Suppressor macrophage treated with lipopolysaccharide for 1 hour (primary cell): ENCODE measurements at places on chromosomes 7 and 10.
A peak's percentile ranks its signal among the peaks of the same experiment; 100 is the strongest.

DNA sequence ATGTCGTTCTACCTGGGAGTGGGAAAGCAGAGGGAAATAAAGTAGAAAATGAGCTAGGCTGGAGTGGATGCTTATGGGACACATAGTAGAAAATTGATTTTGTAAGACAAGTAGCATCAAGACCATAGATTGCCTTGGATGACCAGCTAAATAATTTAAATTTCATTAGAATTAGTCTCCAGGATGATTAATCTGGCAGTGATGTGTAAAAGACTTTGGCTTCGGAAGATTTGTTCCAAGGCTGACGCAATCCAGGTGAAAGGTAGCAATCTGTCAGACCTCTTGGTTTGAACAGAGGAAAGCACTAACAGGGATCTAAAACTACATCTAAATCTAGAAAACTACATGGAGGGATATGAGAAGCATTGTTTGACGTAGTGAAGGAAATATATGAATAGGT lies 236.5 kb downstream of the ARL4A start:
- no peak for DNase-seq

- DNase-seq = peak; percentile 74
These were observed 77.9 kb downstream of the CCNY start for GRCh38 chr10:35413985-35414861.

DNA sequence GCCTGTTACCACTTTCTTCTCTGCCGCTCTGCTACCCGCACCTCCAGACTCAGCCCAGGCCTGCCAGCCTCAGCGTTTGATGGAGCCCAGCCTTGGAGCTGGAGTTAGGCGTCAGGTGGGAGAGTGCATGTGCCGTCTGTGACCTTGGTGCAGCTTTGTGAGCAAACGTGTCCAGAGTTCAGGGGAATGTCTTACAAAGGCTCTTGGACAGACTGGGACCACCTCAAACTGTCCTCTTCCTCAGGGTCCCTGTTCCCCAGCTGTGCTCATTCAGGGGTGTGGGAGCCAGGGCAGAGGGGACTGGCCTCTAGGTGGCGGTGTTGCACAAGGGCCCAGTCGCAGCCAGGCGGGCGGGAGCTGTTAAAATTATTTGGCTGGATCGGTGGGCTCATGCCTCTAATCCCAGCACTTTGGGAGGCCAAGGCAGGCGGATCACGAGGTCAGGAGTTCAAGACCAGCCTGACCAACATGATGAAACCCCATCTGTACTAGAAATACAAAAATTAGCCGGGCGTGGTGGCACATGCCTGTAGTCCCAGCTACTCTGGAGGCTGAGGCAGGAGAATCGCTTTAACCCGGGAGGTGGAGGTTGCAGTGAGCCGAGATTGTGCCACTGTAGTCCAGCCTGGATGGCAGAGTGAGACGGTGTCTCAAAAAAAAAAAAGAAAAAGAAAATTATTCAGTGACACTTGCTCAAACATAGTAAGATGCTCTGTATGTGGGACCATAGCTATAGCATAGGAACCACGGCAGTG lies 89.2 kb downstream of the ADCY1 start:
- DNase-seq = peak; percentile 40

DNA sequence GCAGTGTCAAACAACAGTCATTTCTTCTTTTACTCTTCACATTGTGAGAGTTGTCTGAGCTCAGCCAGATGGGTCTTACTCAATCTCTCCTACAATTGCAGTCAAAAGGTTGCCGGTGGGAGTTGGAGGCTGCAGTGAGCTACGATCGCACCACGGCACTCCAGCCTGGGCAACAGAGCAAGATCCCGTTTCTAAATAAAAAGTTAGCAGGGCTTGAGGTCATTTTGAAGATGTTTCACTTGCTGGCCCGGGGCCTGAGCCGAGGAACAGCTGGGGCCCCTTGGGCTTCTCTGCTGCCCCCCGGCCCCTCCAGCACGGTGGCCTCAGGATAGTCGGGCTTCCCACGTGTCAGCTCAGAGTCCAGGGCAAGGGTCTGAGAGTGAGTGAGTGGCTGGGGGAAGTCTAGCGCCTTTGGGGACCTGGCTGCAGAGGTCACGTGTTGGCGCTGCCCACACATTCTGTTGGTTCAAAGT lies 40.4 kb downstream of the GTF2IRD1 start:
- DNase-seq = no peak

DNA sequence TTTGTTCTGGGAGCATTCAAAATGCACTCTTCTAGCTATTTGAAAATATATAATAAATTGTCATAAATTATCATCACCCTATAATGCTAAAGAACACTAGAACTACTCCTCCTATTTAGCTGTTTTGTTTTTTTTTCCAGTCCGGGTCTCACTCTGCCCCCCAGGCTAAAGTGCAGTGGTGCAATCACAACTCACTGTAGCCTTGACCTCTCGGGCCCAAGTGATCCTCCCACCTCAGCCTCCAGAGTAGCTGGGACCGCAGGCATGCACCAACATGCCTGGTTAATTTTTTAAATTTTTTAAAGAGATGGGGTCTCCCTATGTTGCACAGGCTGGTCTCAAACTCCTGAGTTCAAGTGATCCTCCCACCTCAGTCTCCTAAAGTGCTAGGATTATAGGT lies 41.1 kb upstream of the MTPAP start:
- DNase-seq = no peak

DNA sequence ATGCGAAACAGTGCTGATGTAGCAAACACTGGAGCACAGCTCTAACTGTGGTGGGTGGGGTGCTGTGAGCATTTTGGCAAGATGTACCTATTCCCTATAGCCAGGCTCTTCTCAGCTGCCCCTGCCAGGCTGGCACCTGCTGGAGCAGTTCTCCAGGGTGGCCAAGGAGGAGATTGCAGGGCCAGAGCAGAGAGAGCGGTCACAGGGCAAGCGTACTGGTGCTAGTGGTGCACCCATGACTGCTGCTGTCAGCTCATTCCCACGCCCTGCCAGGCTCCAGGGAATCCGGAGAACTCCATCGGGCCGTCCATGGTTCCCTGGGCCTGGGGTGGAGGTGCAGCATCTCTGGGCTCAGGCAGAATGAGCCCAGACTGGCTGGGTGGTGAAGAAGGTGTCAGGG lies 2.1 kb downstream of the COL13A1 start:
- no peak for DNase-seq

DNA sequence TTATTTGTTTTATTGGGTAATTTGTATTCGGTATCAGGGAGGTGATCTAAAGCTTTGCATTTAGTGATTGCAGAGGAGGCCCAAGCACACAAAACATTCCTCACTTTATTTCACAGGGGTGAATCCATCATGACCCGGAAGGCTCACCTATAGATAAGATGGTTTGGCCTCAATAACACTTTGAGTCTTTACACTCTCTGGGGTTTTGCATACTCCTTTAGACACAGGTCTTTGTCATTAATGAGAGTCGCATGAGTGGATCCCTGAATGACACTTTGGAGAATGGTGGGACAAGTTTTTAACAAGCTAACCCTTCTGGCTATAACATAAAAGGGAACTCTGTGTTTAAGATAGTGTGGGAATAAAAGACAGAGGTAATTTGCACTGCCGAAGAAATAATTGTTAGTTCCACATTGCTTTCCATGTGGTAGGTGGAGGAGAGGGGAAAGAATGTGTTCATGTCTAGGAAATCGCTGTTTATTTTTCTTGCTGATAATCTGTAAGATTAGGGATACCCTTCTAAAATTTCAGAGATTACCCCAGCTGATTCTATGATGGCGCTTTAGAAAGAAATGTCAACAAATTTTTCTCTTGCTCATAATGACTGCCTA lies 455.8 kb downstream of the TFEC start:
- DNase-seq = no peak

- peak; percentile 59 for DNase-seq
These were observed 3.1 kb upstream of the MACC1 start for GRCh38 chr7:20220293-20220761.

GRCh38 chr10:97771055-97771891 lies 526 bp downstream of the SFRP5 start:
- DNase-seq = peak; percentile 13

DNA sequence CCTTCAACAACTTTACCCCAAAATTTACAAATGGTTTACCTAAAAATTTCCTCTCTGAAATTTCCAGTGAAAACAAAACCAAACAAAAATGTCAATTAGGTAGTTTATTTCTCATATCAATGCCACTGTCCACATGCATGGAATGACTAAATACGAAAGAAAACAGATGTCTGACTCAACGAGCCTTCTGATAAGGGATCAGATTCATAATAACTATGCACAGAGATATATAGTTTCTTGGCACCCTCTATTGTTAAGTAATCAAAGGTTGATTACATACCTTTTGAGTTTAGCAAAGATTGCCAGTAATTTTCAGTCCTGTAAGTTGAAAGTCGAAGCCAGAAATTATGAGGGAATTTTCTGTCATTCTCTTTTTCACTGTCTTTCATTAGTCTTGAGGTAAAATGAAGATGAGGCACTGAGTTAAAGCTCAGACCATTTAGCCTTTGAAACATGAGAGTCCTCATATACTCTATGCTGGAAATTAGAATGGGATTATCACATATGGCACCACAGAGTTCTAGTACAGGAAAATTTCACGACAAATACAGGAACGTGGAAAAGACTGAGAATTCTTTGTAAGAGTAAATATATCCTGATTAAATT lies 519.1 kb upstream of the ANKRD30A start:
- no peak for DNase-seq

- DNase-seq = no peak
These were observed 23.5 kb downstream of the CAMK1D start for GRCh38 chr10:12372846-12373245.

DNA sequence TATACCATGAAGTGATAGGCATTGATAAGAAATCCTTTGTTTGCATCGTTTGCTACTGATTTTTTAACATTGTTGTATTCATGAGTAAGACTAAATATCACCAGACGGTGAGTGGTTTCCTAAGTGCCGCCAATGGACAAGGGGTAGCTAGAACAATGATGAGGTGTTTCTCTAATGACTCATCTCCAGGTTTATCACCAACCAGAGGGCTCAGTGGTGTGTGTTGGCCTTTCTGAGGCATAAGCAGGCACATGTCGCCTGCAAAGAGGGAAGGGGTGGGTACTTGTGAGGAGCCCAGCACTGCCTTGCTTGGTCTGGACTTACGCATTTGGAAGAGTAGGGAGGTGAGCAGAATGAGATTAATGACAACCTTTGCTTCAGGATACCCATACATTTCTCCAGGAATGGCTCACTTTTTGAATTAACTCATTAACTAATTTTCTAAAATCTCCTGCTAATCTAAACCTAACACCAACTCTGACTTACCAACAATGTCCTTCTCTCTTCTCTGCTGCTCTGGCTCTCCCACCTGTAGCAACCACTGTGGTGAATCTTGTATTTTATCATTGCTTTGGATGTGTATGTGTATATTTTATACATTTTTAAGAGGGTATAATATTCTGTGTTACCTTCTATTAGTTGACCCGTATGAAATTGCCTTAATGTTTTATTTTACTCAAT lies 722.6 kb downstream of the GRID1 start:
- no peak for DNase-seq

GRCh38 chr7:29063236-29063635 lies 83.1 kb downstream of the CPVL start:
- DNase-seq = no peak

GRCh38 chr10:35300063-35300699 lies 36.1 kb upstream of the CCNY start:
- DNase-seq = peak; percentile 94

- no peak for DNase-seq
These were observed 35.0 kb upstream of the EIF4H start for GRCh38 chr7:74138945-74139843.

DNA sequence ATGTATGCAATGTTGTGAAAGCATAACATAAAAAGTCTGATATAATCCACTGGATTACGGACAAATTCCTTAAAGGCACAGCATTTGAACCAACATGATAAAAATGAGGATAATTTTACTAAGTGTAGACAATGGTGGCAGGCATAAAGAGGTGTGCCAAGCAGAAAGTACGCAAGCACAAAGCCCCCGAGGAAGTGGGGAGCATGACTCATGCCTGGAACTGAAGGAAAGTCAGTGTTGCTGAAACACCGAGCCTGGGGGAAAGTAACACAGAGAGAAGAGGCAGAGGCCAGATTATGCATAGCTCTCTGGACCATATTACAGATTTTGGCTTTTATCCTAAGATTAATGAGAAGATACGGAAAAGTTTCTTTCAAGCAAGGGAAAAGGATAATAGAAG lies 490.0 kb upstream of the PHF14 start:
- DNase-seq = no peak

DNA sequence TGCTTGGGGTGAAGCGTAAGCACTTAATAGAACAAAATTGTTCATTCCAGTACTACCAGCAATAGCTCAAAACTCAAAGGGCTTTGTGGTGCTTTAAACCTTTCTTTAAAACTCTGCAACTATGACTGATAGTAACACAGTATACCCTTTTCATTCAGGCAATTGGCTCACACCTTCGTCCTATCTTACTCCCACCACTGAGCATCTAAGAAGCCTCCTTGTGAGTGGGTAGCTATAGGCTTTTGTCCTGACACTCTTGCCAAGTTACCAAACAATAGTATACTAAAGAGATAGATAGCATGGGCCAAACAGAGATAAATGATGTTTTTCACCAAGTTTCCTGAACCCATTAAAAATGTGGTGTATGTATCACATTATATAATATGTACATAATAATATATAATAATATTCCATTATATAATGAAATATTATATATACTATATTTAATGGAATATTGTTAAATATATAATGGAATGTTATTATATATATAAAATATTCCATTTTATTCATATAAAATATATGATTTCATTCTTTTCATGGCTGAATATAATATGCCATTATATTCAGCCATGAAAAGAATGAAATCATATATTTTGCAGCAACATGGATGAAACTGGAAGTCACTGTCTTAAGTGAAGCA lies 96.2 kb downstream of the TES start:
- DNase-seq = no peak

DNA sequence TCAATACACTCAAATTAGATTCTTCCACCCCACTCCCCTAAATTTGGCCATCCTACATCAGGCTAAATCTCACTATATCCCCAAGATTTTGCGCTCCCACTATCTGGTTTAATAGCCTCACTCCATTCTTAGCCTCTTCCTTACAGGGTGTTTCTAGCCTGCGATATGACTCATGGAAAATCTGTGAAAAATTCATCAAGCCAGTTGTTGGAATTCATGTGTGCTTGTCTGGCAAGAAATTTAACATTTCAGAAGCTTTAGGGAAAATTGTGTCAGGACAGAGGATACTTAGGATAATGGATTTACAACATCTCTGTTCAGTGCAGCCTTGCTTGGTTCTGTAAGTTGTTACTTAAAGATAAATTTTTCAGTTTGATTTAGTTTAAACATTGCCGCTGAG lies 1249.9 kb upstream of the AUTS2 start:
- DNase-seq = no peak

- DNase-seq = no peak
These were observed 3.1 kb downstream of the TBC1D12 start for GRCh38 chr10:94405406-94405805.

GRCh38 chr10:116772909-116773705 lies 30.7 kb upstream of the HSPA12A start:
- DNase-seq = no peak

GRCh38 chr7:151130741-151131157 lies 36.7 kb downstream of the GBX1 start:
- DNase-seq = no peak

DNA sequence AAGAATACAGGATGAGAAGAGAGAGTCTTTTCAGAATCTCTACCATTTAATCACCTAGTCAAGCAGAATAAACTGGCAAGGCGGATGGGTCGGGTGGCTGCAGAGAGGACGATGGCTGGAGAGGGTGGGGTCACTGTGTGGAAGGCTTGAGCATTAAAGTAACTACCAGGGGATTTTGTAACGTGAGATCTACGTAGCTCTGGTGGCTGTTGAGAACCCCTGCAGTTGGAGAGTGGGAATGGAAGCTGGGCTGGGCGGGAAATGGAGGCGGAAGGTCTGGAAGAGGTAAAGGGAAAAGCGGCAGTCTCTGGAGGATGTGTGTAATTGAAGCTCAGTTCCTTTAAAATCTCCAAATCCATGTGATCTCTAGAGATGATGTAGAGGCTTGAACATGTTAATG lies 135.0 kb downstream of the GATA3 start:
- no peak for DNase-seq
